ENCODE measurements at places on chromosomes 7 and 10. TPM values are rescaled to one million over a fixed set of nuclear protein-coding genes. Genes with fewer than 3 reads are reported as not detected.

TSPAN33 gene
- 38.3 TPM for polyA plus RNA-seq

ZNF32 gene
- polyA plus RNA-seq = 62.7 TPM

LLCFC1 gene
- not detected for polyA plus RNA-seq

PRF1 gene
- 2.2 TPM for polyA plus RNA-seq

SLC26A5 gene
- polyA plus RNA-seq = not detected
